ENCODE measurements at places on chromosomes 3 and 15.

DNA sequence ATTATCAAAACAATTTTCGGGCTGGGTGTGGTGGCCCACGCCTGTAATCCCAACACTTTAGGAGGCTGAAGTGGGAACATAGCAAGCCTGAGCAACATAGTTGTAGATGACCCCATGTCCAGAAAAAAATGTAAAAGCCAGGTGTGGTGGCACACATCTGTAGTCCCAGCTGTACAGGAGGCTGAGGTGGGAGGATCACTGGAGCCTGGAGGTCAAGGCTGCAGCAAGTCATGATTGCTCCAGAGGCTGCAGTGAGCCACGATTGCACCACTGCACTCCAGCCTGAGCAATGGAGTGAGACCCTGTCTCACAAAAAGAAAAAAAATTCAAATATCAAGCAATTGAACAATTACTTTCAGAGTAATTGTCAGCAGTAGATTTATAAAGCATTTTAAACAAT is 8.0 kb upstream of the PAQR9 start:
- no peak for DNase-seq

DNA sequence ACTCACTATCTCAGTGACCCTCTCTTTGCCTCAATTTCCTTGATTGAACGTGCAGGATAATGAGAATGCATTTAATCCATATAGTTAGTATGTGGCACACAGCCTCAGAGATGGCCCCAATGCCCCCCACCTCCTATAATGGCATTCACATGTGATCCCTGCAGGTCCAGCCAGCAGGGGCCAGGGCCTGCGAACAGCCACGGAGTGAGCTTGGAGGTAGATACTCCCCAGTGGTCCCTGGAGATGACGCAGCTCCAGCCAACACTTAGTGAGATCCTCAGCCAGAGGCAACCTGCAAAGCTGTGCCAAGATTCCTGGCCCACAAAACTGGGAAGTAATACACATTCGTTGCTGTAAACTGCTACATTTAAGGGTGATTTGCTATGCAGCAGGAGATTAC is 184.9 kb upstream of the NSMCE3 start:
- no peak for DNase-seq

GRCh38 chr15:73955861-73956742 is 29.8 kb downstream of the LOXL1 start:
- no peak for DNase-seq

DNA sequence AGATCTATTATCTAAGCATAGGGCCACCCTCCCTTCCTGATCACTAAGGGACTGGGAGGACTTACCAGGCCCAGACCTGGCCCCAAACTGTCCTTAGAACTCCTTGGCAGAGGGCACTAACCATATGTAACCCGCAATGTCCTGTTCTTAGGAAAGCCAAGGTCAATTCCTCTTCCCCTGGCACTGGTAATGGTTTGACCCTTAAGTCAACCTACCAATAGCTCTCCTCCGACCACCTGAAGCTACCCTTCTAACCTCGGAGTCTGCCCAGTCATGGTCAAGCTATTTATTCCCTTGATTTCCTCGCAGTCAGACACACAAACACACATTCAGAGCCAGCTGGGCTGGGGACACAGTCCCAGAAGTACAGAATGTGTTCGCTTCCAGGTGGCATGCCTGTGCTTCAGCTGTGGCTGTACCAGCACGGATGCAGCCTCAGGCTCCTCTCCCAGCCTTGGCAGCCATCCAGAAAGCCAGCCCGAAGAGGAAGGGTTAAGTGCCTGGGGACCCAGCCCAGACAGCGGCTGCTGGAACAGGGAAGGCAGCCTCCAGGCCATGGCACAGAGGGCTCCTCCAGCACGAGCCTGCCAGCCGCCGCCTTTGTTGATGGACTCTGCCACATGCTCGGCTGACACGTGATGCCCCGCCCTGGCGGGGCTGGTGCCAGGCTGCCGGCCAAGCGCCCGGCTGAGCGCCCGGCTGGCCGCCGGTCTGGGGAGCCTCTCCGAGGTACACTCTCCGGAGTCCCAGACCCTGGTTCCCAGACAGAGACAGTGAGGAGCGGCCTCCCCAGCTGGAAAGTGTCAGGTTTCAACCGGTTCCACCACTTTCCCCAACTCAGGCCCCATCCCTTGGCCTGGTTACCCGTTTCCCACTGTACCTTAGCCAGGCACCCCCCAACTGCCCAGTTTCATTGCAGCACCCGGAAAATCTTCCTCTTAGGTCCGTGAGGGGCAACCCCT is 5.5 kb downstream of the BMF start:
- no peak for DNase-seq

GRCh38 chr15:38843051-38843501 is 278.5 kb upstream of the RASGRP1 start:
- no peak for DNase-seq

DNA sequence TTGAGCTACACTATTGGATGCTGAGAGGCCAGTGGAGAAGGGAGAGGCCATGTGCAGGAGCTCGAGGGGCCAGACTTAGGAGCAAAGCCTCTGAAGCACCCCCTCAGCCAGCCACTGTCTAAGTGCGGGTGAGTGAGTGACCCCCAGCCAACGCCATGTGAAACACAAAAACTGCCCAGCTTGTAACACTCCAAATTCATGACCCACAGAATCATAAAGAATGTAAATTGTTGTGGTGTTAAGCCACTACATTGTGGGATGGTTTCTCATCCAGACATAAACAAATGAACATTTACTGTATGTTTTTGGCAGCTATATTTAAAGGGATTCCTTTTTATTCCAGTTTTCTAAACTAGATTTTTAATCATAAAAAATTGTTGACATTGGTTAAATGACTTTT is 27.2 kb upstream of the TMEM158 start:
- DNase-seq, result no peak

- no peak for DNase-seq
These were observed 981.8 kb upstream of the GBE1 start for GRCh38 chr3:82743196-82743595.

GRCh38 chr3:30605005-30605404 is 1.4 kb upstream of the TGFBR2 start:
- DNase-seq, result no peak

DNA sequence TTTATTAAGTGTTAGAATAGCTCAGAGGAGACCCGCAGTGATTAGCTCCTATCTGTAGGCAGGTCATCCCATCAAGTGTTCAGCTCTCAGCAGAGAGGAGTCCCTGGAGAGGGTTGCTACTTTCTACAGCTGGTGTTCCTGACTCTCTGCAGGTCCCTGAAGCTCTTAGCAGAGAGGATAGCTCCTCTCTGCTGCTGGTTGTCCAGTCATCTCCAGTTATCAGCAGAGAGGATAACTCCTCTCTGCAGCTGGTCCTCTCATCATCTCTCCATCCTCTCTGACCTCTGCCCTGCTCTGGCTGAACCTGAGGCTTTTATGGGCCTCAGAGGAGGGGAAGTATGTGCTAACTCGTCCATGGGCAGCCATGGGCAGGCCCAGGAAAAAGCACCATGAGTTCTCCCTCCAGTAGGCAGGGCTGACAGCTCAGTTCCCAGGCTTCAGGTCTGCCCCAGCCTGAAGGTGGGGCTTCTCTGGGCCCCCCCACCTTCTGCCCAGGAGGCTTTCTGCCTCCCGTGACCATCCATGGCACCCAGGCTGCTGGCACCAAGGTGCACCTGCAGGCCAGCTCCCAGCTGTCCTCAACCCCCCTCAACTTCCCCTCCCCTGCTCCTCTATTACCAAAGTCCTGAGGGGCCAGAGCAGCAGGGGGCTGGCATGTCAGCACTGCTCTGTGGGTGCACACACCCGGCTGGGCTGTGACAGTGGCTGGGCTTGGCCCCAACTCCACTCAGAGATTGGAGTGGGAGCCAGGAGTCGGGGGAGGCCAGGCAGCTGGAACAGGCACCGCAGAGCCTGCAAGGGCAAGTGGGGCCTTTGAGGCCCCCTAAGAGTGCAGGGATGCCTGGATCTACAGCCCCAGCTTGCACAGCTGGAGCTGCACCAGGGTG is 98.9 kb upstream of the FRMD4B start:
- DNase-seq, result no peak

GRCh38 chr3:198112031-198112430 is 152.0 kb downstream of the LMLN start:
- DNase-seq, result no peak

DNA sequence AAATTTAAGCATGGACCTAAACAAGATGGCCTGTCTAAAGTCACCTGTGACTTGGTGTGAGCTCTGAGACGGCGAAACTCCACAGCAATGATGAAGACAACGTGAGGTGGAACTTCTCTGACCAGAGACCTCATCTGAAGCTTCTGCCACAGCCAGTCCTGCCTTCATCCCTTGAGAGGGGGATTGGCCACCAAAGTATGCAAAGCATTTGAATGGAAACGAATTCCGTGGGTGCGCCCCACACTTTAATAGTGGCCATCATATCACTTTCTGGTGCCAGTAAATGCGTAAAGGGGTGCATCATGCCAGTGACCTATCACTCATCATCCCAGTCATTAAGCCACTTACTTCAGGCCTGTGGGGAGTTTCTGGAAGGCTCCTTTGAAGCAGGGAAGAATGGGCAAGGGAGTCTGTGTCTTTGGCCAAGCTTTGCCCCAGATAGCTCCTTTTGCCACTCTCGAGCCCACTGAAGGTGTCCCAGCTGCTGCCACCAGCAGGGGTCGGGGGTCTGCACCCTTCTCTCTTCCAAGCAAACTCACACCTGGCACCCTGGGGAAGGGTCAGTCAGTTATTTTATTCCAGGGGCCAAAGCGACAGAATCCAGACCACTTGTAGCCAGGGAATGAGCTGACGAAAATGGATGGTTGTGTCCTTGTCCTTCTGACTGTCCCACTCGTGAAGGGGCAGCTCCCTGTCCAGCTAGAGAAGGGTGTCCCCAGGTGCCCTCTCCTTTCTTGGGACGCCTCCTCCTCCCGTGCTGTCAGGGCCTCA is 17.7 kb downstream of the MUC20 start:
- no peak for DNase-seq

DNA sequence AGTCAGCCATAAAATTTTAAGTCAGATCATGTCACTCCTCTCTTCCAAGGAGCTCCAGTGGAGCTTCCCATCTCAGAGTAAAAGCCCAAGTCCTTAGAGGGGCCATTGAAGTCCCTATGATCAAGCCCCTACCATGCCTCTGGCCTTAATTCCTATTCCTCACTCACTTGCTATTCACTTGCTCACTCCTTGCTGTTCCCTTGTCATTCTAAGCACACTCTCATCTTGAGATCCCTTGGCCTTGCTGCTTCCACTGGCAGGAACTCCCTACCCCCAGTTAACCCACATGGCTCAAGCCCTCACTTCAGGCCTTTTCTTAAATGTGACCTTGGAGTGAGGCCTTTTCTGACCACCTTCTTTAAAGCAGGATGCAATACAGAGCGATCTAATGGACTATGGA is 12.3 kb upstream of the SECISBP2L start:
- DNase-seq, result no peak

DNA sequence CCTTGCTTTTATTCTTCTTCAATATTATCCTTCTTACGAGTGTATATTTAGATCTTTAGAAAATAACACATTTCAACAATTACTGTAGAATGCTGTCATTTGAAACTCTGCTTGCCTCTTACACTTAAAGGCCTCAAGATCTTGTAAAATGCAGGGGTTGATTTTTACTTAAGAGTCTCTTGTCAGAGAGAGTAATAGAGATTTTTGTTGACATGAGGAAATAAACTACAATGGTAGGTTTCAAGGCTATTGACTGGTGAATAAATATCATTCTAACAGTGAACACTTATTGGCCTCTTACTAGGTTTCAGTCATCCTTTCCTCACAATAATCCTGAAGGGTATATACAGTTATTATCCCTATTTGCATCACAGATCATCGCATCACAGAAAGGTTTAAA is 344.6 kb downstream of the GBE1 start:
- no peak for DNase-seq

DNA sequence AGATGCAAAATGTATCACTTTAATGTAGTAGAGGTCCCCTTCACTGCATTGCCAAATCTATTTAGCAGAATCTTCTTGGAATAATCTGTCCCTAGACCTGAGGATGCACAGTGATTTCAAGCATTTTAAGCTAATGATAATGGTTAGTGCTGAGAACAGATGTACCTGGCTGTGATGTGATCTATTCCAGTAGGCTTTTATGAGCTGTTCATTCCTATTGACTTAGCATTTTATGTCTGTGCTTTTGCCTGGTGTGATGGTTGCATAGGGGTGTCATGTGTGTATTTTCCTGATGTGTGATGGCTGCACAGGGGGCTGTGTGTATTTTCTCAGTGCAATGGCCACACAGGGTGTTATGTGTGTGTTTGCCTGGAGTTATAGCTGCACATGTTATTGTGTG is 272.9 kb downstream of the TIGIT start:
- DNase-seq, result no peak

DNA sequence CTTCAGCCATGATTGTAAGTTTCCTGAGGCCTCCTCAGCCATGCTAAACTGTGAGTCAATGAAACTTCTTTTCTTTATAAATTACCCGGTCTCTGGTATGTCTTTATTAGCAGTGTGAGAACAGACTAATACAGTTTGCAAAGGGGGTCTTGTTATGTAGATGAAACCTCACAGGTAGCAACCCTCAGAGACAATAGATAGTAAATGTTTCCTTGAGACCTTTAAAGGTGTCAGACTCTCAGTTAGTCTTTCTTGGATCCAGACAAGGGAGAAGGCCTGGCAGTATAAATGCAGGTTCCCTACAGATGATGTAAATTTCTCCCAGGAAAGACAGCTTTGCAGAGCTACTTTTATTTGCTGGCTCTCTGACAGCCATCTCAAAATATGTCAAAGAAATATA is 510.8 kb downstream of the AGBL1 start:
- DNase-seq, result no peak

DNA sequence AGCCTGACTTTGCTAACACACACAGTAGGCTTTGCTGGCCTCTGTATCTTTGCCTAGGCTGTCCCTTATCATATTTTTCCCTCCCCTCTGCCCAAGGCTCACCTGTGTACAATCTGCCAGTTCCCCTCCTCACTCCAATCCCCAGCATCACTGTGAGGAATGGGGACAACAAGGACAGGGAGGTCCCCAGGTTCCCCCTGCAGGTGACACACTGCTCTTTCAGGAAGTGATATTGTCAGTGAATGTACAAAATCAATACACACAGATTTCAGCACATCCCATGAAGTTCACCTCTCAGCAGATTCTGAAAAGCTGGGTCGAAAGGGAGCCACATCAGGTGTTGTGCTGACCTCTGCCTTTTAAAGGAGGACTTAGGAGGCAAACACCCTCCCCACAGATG is 177.5 kb downstream of the RAB11A start:
- no peak for DNase-seq

Data from CD4-positive, alpha-beta T cell treated with Interleukin-15 for 1 hour (primary cell).